ENCODE measurements at places on chromosomes 16 and 17.
A peak's percentile ranks its signal among the peaks of the same experiment; 100 is the strongest.

GRCh38 chr17:82603981-82604448, 44.2 kb downstream of the WDR45B start:
- DNase-seq: peak; percentile 71

- no peak for DNase-seq
Observed at GRCh38 chr17:50330151-50330775, 15.7 kb upstream of the XYLT2 start.

- DNase-seq: no peak
Observed at GRCh38 chr17:18108401-18109312, at the start of gene MYO15A. Gene MYO15A (plus strand): TSS chr17:18108756. CDS start chr17:18118801, 10,045 bp downstream.

GRCh38 chr16:83561876-83562275, 245.9 kb upstream of the HSBP1 start:
- peak; percentile 1 for DNase-seq

DNA sequence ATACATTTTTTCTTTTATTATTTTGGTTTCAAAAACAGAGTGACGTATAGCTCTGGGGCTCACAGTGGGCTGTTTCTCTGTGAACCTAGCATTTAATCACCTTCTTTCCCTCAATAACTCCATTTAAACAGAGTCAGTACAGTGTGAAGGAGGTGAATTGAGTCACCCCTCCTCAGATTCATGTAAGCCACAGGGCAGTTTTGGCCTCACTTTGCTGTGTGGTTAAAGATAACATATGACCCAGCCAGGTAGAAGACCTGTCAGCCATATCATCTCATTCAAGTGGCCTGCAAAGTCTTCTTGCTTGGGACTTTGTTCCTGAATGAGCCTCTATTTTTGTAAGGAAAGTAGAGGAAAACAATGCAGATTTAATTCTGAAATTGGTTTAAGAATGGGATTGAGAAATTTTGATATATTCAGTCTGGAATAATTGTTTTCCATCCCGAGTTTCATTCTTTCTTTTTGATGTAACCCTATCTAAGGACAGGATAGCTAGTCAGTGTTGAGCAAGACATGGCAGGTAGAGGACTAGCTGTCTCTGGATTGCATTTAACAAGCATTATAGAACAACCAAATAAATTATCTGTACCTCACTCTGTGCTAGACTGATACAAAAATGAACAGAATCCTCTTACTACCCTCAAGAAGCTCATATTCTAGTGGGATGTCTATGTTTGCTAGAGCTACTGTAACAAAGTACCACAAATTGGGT, 13.1 kb downstream of the MAP2K6 start:
- no peak for DNase-seq

DNA sequence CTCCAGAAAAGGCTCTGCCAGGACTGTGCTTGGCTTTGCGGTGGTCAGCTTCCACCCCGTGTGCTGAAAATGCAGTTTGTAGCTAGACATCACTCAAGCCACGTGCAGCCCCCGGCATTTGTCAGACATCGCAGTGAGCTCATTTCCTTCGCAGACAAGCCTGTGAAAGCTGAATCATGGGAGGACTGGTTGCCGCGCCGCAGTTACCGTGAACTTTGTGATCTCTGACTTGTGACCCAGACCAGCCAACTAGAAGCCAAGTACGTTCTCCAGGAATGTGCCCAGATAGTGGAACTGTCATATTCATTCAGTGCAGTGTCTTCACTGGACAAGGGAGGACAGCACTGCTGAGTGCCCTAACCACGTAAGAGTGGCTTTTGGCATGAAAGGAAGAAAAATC, 58.1 kb downstream of the NDE1 start:
- no peak for DNase-seq

- no peak for DNase-seq
Observed at GRCh38 chr16:50581845-50582244, 33.6 kb downstream of the NKD1 start.

GRCh38 chr16:20315764-20316163, 11.5 kb downstream of the GP2 start:
- no peak for DNase-seq

DNA sequence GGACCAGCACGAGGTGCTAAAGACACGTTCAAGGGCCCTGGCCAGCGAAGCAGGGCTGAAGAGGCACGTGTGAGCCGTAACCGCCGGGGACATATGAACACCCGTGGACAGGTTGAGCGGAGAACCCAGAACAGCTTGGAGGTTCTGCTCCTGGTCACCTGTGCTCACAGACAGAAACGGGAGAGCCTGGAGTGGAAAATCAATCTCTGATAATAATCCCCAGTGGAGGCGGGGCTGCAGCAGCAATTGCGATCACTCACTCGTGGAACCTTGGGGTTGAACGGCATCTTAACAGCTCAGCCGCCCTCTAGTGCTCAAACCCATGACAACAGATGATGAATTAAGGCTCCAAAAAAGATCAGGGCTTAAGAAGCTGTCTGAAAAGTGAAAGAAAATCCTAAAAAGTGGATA, 25.6 kb downstream of the WIPI1 start:
- DNase-seq: peak; percentile 38

DNA sequence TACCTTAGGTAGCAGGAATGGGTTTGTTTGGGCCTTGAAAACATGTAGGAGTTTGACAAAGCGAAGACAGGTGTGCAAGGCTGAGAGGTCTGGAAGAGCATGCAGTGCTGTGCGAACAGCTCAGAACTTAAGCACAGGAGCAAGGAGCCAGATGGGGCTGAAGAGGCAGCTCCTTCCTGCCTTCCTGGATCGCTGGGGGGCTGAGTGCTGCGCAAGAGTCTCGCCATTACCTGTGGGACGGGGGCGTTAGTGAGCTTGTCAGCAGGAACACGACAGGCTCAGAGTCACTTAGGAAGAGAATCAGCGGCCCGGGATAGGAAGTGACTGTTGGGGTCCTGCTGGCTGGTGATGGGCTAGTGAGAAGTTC, 464 bp upstream of the MRM1 start:
- DNase-seq: no peak

- DNase-seq: no peak
Observed at GRCh38 chr16:7703672-7704071, 371.0 kb downstream of the RBFOX1 start.

DNA sequence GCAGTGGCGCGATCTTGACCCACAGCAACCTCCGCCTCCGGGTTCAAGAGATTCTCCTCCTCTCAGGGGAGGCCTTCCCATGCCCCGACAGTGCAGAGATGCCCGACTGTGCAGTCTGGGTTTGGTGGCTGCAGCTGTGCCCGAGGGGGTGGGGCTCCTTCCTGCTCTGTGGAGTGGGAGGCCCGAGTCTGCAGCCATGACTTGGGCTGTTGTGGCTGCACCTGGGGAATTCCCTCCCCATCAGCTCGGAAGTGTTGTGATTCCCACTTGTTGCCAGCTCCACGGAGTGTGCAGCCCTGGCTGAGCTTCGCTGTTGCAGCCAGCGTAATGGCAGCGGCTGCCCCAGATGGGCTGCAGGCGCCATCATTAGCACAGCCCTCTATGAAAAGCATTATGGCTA, 66.4 kb upstream of the SMIM36 start:
- no peak for DNase-seq

DNA sequence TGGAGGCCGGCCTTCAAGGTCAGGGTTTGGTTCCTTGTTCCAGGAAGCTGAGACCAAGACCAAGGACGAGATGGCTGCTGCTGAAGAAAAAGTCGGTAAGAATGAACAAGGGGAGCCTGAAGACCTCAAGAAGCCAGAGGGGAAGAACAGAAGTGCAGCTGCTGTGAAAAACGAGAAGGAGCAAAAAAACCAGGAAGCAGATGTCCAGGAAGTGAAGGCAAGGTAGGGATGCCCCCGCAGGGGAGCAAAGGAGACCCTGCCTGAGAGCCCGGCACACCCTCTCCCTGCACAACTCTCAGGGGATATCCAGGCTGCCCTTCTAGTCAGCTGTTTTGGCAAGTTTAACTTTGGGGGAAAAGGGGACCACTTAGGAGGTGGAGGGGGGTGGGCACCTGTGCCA, 29.0 kb downstream of the RNF213 start:
- DNase-seq: no peak

DNA sequence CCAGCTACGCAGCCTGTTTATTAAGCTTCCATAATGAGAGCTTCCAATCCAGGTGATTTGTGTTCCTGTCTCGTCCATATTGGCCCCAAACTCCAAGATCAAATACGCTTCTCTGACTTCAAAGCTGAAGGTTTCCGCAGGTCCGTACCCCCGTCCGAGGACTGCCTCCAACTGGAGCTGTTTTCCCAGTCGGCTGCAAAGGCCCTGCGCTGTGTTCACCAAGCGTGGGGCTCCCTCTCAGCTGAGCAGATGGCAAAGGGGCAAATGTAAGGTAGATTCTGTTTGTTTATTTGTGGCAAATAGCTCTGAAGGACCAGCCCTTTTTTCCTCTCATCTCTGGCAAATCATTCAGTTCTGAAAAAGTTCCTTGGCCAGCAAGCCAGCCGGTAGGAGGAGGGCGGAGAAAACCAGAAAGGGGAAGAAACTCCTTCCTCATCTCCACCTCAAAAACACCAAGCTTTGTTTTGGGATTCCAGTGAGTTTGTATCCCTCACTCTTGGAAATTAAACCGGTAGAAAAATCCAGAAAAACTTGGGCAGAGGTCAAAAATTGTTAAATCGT, 35.2 kb downstream of the NXN start:
- no peak for DNase-seq

- no peak for DNase-seq
Observed at GRCh38 chr16:54120846-54121480, 165.6 kb downstream of the IRX3 start.

- DNase-seq: no peak
Observed at GRCh38 chr17:75530837-75531720, 5.6 kb downstream of the LLGL2 start.

DNA sequence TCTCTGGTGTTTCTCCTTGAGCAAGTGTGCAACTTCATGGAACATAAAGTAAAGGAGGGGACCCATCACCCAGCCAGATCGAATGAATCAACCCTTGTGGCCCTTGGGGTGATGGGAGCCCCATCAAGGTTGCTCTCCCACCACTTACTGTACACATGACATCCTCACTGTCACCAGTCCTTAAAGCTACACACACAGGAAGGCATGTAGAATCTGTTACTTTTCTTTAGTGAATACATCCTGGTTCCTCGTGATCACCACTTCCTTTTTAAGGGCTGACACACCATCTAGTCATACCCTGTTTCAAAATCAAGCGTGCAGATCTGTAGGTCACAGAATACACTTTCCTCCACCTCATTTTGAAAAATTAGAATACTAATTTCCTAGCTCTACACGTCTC, 22.6 kb upstream of the MPHOSPH6 start:
- DNase-seq: peak; percentile 95

DNA sequence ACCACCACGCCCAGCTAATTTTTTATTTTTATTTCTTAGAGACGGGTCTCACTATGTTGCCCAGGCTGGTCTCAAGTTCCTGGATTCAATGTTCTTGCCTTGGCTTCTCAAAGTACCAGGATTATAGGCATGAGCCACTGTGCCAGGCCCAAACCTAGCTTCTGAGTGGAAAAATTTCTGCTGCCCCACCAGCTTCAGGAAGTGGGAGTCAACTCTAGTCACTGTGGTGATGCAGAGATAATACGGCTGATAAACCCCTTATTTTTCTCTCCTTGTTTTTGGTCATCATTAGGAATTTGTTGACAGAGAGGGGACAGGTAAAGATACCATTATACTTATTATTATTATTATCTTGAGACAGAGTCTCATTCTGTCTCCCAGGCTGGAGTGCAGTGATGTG, 27.8 kb upstream of the PHOSPHO1 start:
- no peak for DNase-seq

DNA sequence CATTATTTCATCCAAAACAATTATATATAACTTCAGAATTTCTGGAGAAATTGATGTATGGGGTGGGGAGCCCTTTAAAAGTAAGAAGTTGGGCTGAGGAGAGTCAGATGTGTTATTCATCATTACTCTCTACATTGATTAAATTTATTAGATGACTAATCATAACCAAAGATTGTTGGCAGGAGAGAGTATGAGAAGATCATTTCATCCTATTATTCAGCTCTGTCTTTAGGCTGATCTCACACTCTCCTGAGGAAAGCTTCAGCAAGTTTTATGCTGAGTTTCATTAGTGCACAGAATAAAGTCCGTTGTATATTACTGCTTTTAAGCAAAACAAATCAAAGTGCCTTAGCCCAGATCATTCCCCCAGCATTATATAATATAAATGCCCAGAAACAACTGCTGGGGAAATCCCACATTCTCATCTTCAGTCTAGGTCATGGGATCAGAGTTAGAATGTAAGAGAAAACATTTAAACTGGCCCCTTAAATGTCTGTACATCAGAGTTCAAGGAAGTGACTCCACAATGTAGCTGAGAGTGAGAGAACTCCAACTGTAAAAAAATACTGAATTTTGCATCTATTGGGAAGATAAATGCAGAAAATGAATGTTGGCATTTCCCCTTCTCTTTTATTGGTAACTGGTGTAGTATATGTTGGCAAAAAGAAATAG, 130.1 kb upstream of the HLF start:
- DNase-seq: no peak

DNA sequence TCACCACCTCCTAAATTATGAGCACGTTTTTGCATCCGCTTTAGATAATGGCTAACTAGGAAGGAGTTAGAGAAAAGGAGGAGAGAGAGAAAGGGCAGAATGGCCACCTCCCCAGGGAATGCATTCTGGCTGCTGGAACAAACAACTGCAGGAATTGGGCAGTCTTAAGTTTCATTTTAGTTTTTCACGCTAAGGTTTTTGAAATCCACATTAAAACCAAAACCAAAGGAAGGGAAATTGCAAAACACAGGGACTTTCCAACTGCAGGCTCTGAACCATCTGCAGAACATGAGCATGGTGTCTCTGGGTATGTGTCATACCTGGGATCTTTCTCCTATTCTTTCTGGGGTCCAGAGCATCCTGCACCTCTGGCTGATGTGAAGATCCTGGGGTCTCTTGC, 12.1 kb upstream of the CCL8 start:
- peak; percentile 62 for DNase-seq

DNA sequence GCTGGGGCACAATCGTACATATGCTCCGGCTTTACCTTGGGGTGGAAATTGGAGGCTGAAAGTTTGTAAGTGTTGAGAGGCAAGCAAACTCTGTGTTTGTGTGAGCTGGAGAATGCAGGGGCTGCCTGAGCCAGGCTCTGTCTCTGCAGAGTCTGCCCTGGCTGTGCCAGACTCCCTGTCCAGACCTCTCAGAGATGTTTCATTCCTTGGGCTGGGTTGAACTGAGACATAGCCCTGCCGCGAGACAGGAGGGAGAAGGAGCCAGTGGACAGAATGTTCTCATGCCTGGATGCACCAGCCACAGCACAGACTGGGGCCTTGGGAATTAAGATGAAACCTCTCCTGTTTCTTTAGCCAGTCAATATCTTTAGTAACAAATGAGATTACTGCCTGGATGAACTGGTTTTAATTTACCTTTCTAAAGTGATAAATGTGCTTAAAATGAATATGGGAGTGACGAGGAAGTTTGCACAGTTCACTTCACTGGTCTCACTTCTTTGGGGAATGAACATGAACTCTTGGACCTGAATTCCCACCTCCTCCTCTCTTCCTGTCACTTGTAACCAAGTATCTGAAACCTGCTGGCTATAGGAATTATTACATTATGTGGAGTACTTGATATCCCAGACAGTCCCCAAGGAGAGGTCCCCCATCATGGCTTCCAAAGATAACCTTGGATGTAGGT, 40.1 kb downstream of the YPEL2 start:
- DNase-seq: no peak

DNA sequence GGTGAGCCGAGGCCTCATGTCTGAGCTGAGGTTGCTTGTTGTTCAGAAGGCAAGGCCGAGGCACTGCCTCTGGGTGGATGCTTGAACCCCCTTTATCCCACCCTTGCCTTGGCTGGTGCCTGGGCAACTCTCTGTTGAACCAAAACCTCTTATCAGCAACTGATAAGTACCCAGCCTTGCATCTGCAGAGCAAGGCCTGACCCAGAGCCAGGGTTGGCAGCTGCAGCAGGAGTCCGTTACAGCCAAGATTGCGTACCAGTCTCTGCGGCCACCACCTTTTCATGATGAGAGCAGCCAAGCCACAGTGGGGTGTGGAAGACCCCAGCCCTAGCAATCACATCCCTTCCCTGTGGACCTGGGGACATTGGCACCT, 118.3 kb downstream of the RAB11FIP4 start:
- DNase-seq: no peak

All from AML-193 (cell line).